ENCODE measurements at places on chromosomes 4 and X.

DNA sequence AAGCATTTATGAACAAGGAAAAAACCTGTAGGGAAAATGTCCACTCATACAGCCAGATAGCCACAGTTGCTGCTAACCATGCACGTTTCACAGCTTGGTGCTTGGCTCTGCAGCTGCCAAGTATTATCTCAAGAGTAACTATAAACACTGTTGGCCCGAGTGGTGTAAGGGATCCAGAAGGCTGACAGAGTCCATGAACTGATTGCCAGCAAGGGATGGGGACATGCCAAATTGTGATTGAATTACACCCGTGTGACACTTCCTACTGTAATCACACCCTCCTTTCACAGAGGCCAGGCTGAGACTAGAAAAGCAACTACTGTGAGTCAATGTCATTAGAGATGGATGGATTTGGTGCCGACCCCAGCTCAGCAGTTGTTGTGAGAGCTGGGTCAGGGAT lies 223.9 kb upstream of the ANKRD50 start:
- DNase-seq = peak; percentile 16

DNA sequence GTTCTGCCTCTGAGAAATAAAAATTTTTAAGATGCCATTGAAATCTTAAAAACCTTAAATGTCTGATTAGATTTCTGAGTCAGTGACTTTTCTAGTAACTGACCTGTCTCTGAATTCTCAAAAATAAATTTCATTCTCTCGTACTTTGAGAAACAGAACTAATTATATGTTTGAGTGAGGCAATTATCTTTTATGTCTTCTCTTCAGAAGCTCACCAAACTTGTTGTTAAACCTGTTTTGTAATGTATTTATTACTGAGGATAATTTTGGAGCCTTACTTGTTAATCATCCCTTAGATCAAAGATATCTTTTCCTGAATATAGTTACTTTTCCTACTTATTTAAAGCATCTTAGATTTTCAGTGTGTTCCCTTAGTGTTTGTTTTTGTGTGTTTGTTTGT lies 64.5 kb upstream of the MMAA start:
- DNase-seq = no peak

DNA sequence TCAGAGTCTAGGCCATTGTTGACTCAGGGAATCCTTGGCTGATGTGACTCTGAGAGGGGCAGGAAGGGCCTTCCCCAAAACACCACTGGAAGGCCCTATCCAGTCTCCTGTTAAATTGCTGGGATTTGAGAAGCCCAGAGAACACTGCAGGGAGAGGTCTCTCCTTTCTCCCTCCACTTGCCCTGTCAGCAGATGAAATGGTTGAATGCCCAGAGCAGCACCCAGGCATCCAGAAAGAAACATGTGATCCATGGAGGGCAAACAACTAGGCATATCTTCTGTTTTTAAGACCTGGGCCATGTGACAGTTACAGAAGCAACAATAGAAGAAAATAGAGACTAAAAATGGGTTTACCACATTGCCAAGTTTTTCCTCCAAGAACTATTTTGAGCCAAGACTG lies 291.1 kb downstream of the QDPR start:
- DNase-seq = no peak

- no peak for DNase-seq
These were observed 2214.5 kb upstream of the TENM3 start for GRCh38 chr4:180028682-180029081.

DNA sequence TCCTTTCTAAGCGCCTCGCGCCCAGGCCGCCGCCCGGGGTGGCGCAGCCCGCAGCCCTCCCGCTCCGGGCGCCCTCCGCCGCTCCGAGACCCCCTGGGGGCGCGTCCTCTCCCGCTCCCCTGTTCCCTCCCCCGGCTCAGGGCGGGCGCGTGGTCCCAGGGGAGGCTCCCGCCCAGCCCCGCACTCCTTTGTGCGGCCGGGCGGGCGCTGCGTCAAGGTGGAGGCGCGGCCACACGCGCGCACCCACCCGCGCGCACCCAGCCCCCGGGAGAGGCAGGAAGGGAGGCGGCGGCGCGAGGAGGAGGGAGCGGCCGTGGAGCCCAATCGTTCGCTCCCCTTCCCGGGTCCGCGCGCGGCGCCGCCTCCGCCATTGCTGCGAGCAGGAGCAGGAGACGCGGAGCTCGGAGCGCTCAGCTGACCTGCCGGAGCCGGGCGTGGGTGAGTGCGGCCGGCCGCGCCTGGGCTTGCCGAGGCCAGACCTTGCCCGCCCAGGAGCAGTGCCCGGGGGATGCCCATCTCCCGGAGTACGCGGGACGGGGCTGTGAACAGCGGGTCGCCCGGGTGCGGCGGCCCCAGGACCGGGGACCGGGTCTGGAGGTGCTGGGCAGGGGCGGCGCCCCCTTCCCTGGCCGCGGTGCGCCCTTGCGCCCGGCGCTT lies at the start of gene NSG1:
Gene NSG1 (plus strand): TSS at position 367 of the 657 bp plus-strand sequence. CDS start 528 bp downstream, outside the sequence.
- peak; percentile 48 for DNase-seq

- DNase-seq = no peak
These were observed 36.1 kb downstream of the NBDY start for GRCh38 chrX:56764975-56765791.

DNA sequence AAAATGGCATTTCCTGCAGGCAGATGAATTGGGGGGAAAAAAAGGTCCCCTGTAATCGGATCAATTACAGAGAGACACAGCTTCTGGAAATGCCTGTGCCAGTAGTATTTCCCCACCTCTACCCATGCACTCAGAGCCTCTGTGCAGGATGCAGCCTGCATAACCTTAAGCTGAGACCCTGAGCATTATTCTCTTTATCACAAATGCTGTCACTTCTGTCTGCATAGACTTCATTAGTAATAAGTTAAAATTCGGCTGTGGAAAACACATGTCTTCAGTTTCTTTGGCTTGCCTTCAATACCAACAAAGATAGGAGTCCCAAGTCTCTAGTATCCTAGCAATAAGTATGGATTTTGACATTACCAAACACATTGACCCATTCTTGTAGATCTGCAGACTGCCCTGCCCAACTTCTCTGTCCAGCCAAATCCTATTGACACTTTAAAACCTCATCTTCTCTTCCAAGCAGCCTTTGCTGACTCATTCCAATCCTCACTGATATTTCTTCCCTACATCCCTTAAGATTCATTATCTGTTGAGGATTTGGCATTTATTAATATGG lies 70.8 kb downstream of the LUZP4 start:
- no peak for DNase-seq

GRCh38 chr4:168434993-168435392 lies 45.3 kb downstream of the DDX60L start:
- DNase-seq = no peak

DNA sequence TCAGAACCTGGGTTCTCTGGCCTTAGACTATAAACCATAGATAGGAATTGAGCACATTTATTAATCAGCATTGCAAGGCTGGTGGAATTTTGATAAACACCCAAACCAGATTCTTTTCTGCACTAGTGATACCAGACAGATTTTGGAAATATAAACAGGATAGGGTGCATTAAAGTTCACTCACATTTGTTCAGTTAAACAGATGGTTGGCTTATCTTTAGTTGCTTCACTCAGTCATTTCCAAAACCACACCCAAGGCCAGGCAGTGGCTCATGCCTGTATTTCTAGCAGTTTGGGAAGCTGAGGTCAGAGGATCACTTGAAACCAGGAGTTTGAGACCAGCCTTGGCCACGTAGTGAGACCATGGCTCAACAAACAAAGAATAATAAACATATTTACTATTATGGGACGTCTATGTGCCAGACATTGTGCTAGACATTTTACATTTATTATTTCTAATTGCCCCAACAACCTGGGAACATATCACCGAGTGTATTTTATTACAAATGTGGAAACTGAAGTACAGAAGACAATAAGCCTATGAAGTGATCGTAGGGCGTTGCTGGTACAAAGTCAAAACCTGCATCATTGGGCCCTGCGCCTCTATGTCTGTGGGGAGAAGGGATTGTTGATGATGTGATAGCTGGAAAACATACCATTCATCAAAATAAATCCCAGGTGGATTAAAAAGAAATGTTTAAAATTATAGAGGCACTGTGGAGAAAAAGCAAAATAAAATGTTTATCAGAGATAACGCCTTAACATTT lies 15.0 kb downstream of the ADD1 start:
- no peak for DNase-seq

DNA sequence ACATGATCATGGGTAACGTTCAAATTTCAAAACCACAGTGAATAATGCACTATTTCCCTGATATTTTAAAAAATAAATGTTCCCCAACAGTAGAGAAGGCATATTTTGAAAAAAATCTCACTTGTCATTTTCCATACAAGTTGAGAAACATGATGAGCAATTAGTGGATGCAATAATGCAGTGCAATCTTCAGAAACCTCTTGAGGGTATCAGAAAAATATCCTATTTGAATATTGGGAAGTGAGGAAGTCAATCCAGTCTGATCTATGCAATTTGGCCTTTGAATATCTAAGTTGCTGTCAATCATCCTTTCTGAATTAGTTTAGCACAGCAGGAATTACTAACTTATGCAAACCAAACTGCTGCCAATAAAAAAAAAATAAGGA lies 776.8 kb downstream of the PCDH18 start:
- no peak for DNase-seq

DNA sequence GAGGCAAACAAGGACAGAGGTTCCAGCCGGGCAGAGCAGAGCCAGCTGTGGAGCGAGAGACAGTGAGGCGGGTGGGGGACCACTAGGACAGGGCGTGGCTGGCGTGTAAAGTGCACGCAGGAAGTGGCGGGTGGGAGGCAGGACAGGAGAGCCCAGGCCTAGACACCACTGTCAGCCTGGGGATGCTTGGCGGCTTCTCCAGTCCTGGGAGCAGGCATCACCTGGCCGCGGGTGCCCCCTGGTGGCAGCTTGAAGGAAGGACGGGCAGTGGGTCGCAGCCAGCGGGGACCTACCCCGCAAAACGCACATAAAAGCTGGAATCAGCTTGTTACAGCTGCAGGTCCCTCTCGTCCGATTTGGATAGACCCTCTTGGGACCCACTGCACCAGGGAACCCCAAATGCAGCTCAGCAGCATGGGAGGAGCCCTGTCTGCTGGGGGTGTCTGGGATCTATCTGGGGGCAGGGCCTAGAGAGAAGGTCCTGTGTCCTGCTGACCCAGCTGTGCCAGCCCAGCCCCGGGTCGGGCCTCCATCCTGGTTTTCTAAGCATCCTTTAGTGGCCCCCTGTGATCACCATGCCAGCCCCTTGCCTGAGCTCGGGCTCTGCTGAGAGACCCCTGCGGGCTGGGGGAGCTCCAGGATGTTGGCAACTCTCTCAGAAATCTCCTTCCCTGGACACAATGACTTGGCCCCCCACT lies 57.7 kb downstream of the WFS1 start:
- DNase-seq = peak; percentile 84

DNA sequence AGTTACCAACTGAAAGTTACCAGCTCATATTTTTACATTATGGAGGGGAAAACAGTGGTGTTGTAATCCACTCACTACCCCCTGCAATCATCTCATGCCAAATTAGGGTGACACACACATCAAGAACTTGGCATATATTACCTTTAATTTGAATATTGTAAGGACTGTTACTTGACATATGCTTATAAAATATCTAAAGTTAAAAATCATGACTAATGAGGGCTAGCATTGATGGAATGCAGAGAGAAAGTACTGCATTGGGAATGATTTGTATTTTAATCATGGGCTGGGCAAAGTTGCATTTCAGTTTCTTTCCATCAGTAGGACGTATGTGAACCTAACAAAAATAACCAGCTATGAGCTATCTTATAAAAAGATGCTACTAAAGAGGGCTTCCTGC lies 517.5 kb upstream of the GRIA3 start:
- no peak for DNase-seq

GRCh38 chr4:101035487-101035886 lies 311.8 kb downstream of the PPP3CA start:
- no peak for DNase-seq

DNA sequence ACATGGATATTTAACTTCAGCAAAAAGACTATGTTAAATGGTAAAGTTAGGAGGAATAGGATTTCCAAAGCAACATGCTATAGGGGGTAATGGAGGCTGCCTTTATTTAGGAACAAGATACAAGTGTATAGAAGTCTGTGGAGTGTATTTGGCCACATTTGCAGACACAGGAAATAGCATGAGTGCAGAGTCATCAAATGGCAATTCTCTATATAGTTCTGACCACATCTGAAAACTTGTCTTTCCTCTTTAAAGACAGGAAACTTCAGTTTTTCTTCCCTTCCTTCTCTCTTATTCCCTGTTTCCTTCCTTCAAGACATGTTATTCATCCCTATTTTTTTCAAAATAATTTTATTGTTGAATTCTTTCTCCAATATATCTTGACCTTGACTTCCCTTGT lies 119.3 kb upstream of the PITX2 start:
- DNase-seq = peak; percentile 10

DNA sequence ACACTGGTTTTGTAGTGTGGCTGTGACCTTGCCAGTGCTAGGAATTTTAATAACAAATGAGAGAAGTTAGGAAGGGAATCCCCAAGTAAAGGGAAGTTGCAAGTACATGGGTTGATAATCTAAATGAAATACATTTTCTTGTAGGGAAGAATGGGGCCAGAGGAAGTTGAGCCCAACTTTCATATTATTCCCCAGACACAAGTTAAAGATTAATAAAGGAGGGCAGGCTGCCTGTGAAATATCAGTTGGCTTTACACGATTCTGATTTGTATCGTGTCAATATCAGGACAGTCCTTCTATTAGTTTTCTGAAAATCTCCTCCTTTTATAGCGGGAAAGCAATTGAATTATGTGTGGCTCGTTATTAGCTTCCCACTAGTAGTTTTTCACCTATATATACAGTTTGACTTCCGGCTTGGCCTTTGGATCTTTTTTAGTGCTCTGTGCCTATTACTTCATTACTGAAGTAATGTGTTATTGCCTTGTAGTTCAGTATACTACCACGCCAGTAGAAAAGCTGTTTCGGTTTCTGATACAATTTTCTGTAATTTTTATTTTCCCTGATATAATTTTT lies 1.7 kb downstream of the PDLIM5 start:
- no peak for DNase-seq

- DNase-seq = no peak
These were observed 53.6 kb downstream of the OSTC start for GRCh38 chr4:108703966-108704365.

GRCh38 chrX:24214568-24214967 lies 65.0 kb downstream of the ZFX start:
- DNase-seq = no peak

- DNase-seq = peak; percentile 62
These were observed 6.1 kb upstream of the SEC24D start for GRCh38 chr4:118842055-118842454.

- DNase-seq = peak; percentile 72
These were observed 9.0 kb upstream of the CHIC2 start for GRCh38 chr4:54073271-54073880.

DNA sequence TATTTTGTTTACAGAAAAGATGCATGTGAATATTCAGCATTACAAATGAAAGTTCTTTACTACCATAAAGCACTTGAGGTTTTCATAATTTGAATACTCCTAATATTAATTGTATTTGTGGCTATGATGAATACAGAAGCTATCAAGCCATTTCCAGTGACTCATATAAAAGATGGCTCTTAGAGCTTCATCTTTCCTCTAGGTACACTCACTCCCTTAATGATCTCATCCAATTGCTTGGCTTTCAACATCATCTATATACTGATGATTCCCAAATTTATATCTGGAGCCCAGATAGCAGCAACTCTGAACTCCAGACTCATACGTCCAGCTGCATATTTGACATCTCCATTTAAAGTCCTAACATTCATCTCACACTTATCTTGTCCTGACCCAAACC lies 183.4 kb upstream of the FAM241A start:
- peak; percentile 56 for DNase-seq

GRCh38 chrX:115595049-115595448 lies 34.1 kb downstream of the PLS3 start:
- no peak for DNase-seq
